CD4-positive, CD25-positive, alpha-beta regulatory T cell (primary cell): ENCODE measurements at places on chromosomes 2 and 18.

- H3K27me3 ChIP-seq: peaks cover 1% of the 10 kb centered on the region
- no peak for DNase-seq
- no peak overlapping the region for H3K4me3 ChIP-seq
- H3K4me1 ChIP-seq: no peaks in the 10 kb centered on the region
- H3K36me3 ChIP-seq: no peaks in the 10 kb centered on the region
- H3K27ac ChIP-seq: no peak overlapping the region
These were observed 335.3 kb downstream of the DLGAP1 start for GRCh38 chr18:4119813-4120212.

DNA sequence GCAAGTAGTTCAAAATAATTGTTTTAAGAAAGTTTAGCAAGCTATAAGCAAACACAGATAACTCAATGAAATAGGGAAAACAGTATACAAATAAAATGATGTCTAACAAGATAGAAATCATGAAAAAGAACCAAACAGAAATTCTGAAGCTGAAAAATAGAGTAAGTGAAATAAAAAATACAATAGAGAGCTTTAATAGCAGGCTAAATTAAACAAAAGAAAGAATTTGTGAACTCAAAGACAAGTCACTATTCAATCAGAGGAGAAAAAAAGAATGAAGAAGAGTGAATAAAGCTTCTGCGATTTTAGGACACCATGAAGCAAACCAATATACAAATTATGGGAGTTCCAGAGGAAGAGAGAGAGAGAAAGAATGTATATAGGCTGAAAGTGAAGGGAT, 576.8 kb downstream of the STK39 start:
- DNase-seq: no peak
- no peak overlapping the region for H3K4me3 ChIP-seq
- no peaks in the 10 kb centered on the region for H3K4me1 ChIP-seq
- no peaks in the 10 kb centered on the region for H3K36me3 ChIP-seq

GRCh38 chr2:38201784-38202183, 125.8 kb upstream of the CYP1B1 start:
- no peaks in the 10 kb centered on the region for H3K36me3 ChIP-seq
- H3K4me1 ChIP-seq: no peaks in the 10 kb centered on the region
- no peak overlapping the region for H3K27ac ChIP-seq
- peaks cover 15% of the 10 kb centered on the region for H3K27me3 ChIP-seq
- no peak overlapping the region for H3K4me3 ChIP-seq

DNA sequence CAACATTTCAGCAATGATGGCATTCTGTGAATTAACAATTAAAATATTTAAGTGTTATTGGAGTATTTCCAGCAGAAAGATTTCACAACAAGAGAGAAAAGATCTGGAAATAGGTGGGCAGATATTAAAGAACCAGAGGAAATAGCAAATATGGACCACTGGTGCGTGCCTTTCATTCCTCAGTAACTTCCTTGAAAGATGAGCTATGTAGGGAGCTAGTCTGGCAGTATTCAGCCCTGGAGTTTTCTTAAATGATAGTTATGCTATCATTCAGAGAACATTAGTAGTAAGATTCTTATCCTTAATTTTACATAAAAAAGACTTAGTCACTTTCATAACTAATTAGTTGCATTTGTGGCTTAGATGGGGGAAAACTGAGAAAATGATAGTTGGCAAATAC, 41.5 kb downstream of the TANC1 start:
- no peak for DNase-seq
- H3K27ac ChIP-seq: no peak overlapping the region
- H3K4me1 ChIP-seq: no peaks in the 10 kb centered on the region
- no peaks in the 10 kb centered on the region for H3K36me3 ChIP-seq
- no peak overlapping the region for H3K4me3 ChIP-seq

DNA sequence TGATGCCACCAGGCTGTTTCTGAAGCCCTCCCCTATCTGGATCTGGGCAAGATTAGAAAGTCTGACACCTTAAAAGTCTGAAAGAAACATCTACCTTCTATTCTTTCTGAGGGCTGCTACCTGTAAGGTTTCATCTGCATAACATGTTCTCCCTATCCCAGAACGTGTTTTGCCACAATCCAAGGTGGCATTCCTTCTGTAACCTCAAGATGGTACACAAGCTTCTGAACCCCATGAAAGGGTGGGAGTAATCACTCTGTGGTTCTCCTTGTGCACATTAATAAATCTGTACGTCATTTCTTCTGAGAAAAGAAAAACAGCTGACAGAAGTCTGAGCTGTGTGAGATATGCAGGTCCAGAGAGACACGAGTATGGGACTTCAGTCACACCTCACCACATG, 41.8 kb upstream of the MSH6 start:
- H3K4me1 ChIP-seq: no peaks in the 10 kb centered on the region
- H3K27me3 ChIP-seq: peaks cover 8% of the 10 kb centered on the region
- no peak overlapping the region for H3K27ac ChIP-seq
- DNase-seq: no peak
- H3K4me3 ChIP-seq: no peak overlapping the region
- H3K36me3 ChIP-seq: no peaks in the 10 kb centered on the region

GRCh38 chr2:102508863-102509262, 35.8 kb downstream of the SLC9A4 start:
- H3K36me3 ChIP-seq: no peaks in the 10 kb centered on the region
- no peak for DNase-seq
- H3K27ac ChIP-seq: no peak overlapping the region
- no peaks in the 10 kb centered on the region for H3K4me1 ChIP-seq
- no peak overlapping the region for H3K4me3 ChIP-seq
- H3K27me3 ChIP-seq: peaks cover 16% of the 10 kb centered on the region
